ENCODE measurements at places on chromosomes 5 and 9. TPM values are rescaled to one million over a fixed set of nuclear protein-coding genes. Genes with fewer than 3 reads are reported as not detected.
A peak's percentile ranks its signal among the peaks of the same experiment; 100 is the strongest.

DNA sequence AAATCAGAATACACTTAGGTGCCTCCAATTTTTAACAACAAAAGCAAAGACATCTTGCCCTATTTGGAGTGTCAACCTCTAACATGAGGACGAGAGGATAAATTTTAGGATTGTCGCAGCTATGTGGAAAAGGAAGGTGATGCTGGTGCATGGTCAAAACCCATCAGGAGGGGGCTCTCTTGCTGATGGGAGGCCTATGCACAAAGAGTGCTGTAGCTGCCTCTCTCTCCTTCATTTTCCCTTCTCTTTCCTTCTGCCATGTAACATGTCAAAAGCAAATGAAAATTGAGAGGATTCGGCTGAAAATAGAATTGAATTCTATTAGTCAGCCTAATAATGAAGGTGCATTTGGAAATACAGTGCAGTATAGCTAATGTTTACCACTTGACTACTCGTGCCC is 578.7 kb upstream of the ZNF462 start:
- no peaks in the 10 kb centered on the region for H3K4me1 ChIP-seq
- no peak for DNase-seq
- no peak overlapping the region for H3K27ac ChIP-seq

DNA sequence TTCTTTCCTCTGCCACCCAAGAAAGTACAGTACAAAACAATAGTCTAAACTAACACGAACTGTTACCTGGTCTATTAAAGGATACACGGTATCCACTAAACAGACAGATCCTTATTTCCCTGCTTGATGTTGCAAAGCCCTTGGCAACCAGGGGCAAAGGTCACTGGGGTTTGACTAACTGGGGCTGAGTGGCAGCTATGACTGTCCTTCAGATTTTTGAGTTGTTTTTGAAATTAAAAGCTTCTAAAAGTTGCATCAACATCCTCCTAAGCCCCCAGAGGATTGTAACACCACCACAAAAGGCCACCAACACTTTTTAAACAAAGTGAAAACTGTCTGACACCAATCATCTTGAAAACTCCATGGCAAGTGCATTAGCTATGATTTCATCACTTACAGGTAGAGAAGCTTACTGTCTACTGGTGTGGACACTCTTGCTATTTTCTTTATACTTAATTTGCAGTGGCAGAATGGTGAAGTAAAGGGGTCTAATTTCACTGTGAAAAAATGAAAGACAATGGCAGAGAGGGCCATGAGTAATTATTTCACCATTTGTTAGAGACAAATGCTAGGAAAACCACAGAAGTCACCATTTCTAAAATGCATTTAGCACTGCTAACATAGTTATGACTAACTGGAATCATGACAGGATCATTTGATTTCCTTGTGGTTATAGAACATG is 292.4 kb downstream of the EFNA5 start:
- H3K27ac ChIP-seq: no peak overlapping the region
- no peaks in the 10 kb centered on the region for H3K36me3 ChIP-seq
- H3K4me1 ChIP-seq: no peaks in the 10 kb centered on the region
- H3K4me3 ChIP-seq: no peak overlapping the region

- no peak overlapping the region for H3K27ac ChIP-seq
- H3K4me3 ChIP-seq: no peak overlapping the region
- H3K4me1 ChIP-seq: peaks cover 15% of the 10 kb centered on the region
- H3K36me3 ChIP-seq: no peaks in the 10 kb centered on the region
- DNase-seq: peak; percentile 74
These were observed 231.2 kb downstream of the ARRDC3 start for GRCh38 chr5:91151947-91152346.

The FOXD4 gene
- total RNA-seq: 0.32 TPM

DNA sequence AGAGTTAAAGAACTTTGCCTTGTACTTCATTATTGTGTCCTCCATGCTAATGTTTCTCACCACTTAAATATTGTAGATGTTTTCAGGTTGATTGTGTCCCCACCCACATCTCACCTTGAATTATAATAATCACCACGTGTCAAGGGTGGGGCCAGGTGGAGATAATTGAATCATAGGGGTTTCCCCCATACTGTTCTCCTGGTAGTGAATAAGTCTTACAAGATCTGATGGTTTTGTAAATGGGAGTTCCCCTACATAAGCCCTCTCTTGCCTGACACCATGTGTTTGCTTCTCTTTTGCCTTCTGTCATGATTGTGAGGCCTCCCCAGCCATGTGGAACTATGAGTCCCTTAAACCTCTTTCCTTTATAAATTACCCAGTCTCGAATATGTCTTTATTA is 248.3 kb downstream of the FBXL7 start:
- H3K36me3 ChIP-seq: no peaks in the 10 kb centered on the region
- no peaks in the 10 kb centered on the region for H3K4me1 ChIP-seq
- no peaks in the 10 kb centered on the region for H3K27me3 ChIP-seq
- no peak for DNase-seq

DNA sequence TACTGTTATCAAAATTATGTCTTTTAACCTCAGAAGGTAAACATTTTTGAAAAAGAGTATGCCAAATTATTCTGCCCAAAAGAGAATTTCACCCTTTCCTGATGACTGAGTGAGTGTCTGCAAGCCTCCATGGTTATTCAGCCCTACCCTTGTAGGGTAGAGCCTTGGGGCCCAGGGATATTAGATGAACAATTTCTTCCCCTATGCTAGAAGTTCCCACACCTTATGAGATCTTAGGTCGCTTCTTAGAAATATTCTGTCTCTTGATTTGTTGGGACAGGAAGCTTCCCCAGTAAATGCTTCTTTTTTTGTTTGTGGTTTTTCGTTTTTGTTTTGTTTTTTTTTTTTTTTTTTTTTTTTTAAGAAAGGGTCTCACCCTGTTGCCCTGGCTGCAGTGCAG is 3.1 kb downstream of the CRB2 start:
- no peak overlapping the region for H3K4me3 ChIP-seq
- no peak for DNase-seq
- H3K4me1 ChIP-seq: peaks cover 7% of the 10 kb centered on the region
- peaks cover 9% of the 10 kb centered on the region for H3K27me3 ChIP-seq
- no peaks in the 10 kb centered on the region for H3K36me3 ChIP-seq

DNA sequence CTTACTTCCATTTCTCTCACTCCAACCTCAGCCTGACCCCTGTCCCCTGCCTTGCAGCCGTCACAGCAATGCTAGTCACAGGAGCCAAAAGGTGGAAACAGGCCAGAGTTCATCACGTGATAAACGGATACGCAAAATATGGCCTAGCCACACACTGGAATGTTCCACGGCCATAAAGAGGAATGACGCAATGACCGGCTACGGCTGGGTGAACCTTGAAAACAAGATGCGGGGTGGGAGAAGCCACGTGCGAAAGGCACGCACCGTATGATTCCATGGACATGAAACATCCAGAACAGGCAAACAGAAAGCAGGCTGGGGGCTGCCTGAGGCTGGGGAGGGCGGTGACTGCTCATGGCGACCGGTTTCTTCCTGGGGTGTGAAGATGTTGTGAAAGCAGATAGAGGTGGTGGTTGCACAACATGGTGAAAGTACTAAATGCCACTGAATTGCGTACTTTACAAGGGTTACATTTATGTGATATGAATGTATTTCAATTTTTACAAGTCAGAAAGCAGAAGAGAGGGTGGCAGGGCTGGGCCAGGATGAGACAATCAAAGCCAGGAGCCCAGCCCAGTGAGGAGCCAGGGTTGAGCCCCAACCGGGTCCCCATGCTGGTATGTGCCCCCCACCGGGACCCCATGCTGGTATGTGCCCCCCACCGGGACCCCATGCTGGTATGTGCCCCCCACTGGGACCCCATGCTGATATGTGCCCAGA is 117.8 kb upstream of the SARDH start:
- peak overlapping the region; percentile 85 for H3K27ac ChIP-seq
- no peak overlapping the region for H3K4me3 ChIP-seq
- no peaks in the 10 kb centered on the region for H3K36me3 ChIP-seq
- H3K27me3 ChIP-seq: no peaks in the 10 kb centered on the region

The GFI1B gene
- total RNA-seq: 1.1 TPM

GRCh38 chr5:112419164-112419985 is at the start of gene EPB41L4A:
TSS of gene EPB41L4A (minus strand) at chr5:112419277. CDS start at chr5:112419039, 238 bp downstream.
- peaks cover 10% of the 10 kb centered on the region for H3K4me1 ChIP-seq
- peak; percentile 72 for DNase-seq
- peak within 1 kb of the TSS; percentile 87 for H3K27ac ChIP-seq
- no peaks in the 10 kb centered on the region for H3K36me3 ChIP-seq
- H3K4me3 ChIP-seq: peak within 1 kb of the TSS; percentile 85

The LECT2 gene
- total RNA-seq: not detected

DNA sequence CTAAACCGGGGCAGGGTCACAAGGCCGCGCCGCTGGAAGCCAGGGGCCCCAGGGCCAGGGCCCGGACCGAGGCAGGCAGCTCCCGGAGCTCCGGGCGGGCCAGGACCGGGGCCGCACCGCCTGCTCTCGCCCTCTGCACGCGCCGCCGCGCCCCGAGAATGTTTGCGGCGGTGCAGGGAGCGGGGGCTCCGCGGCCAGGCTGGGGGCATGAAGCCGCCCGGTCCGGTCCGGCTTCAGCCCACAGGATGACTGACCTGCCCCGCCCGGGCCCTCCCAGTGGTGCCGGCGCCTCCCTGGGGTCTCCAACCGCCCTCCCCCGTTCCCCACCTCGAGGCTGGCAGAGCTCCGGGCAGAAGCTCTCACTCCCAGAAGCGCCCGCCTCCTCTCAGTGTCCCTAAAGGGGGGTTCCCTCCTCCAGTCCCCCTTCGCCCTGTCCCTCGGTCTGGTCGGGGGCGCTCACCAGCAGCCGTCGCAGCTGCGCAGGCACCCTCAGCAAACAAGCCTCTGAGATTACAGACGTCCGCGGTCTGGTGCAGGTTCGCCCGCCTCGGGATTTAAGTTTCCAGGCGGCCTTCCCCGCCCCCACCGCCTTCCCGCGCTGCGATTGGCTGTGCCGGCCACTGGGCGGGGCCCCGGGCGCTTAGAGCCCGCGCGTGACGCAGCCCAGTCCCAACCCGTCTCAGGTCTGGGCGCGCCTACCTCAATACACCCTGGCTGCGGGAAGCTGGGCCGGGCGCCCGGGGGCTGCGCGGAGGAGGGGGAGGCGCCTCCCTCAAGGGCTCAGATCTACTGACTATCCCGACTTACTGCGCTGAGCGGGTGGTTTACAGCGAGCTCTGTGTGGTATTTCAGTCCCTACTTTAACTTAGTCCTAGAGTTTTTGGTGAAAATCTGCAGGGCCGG is at the start of gene CTSV:
Gene CTSV, minus strand, starts transcription at position 532 of the 903 bp plus-strand sequence. CDS start 1,099 bp downstream, outside the sequence.
- peak within 1 kb of the TSS; percentile 32 for H3K27ac ChIP-seq
- peak within 1 kb of the TSS; percentile 63 for H3K4me3 ChIP-seq
- H3K36me3 ChIP-seq: no peaks in the 10 kb centered on the region
- peaks cover 14% of the 10 kb centered on the region for H3K4me1 ChIP-seq
- peaks cover 25% of the 10 kb centered on the region for H3K27me3 ChIP-seq

DNA sequence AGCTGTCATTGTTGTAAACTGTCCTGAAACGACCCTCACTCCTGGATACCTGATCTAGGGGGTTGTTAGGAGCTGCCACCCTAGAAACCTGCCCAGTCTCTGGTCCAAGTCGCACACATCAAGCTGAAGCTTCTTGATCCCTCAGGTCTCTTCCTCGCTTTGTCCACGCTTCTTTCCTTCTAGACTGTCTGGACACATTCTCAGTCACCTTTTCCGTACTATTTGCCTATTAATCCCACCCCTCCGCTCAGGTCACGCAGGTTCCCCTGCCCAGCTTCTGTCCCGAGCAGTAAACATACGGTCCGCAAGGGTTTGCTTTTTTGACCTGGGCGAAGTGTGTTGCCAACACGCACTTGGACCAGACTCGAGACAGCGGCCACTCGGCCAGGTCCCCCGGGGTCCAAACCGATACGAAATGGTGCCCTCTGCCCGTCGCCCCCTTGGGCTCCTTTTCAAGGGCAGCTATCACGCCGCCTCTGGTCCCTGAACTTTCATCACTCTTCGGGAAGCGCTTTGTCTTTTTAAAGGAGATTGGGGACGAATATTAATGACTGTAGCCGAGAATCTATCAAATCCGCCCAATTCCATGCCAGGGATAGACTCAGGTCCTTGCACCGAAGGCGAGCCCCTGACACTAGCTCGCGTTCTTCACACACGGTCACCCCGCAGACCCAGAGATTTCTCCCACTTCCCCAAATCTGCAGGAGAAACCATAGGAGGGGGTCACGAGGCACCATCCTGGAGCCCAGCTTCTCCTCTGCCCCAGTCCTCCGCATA is 814 bp downstream of the PLCXD3 start:
- no peaks in the 10 kb centered on the region for H3K36me3 ChIP-seq
- H3K27ac ChIP-seq: no peak overlapping the region
- H3K4me3 ChIP-seq: peak overlapping the region; percentile 58
- H3K4me1 ChIP-seq: peaks cover 8% of the 10 kb centered on the region
- no peak for DNase-seq

DNA sequence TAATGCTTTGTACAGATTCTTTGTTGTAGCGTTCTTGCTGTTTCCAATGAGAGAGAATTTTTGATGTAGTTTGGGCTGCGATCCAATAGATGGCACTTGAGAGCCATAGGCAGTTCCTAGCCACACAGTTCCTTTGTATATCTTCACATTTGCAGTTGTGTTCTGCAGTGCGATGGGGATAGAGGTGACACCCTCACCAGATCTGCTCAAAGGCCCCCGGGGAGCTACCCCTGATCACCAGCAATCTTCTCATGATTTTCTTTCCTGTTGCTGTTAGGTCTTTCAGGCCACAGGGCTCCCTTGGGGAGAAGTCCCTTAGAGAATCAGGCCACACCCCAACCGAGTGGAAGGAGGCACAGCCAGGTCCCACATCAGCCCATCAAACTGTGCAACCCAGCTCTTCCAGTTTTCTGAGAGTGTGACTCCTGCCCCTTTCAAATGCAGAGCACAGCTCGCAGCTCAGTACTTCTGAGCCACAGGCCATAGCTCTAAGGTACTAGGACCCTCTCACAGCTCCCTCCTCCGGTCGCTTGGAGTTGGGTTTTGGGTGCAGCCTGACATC is 353.7 kb downstream of the SLCO4C1 start:
- no peaks in the 10 kb centered on the region for H3K4me1 ChIP-seq
- no peak overlapping the region for H3K4me3 ChIP-seq
- H3K36me3 ChIP-seq: no peaks in the 10 kb centered on the region
- no peak for DNase-seq

GRCh38 chr5:82881571-82882174 is 195.5 kb downstream of the TMEM167A start:
- no peak for DNase-seq
- no peaks in the 10 kb centered on the region for H3K27me3 ChIP-seq
- H3K4me1 ChIP-seq: no peaks in the 10 kb centered on the region
- H3K4me3 ChIP-seq: no peak overlapping the region
- H3K36me3 ChIP-seq: no peaks in the 10 kb centered on the region

DNA sequence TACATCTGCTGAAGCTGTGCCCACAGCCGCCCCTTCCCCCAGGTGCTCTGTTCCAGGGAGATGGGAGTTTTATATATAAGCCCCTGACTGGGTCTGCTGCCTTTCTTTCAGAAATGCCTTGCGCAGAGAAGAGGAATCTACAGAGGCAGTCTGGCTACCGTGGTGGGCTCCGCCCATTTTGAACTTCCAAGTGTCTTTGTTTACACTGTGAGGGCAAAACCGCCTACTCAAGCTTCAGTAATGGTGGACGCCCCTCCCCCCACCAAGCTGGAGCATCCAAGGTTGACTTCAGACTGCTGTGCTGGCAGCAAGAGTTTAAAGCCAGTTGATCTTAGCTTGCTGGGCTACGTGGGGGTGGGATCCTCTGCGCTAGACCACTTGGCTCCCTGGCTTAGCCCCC is 41.3 kb downstream of the RANBP17 start:
- no peaks in the 10 kb centered on the region for H3K4me1 ChIP-seq
- DNase-seq: no peak
- no peak overlapping the region for H3K27ac ChIP-seq
- no peaks in the 10 kb centered on the region for H3K27me3 ChIP-seq
- H3K4me3 ChIP-seq: no peak overlapping the region
- no peaks in the 10 kb centered on the region for H3K36me3 ChIP-seq

All from lower lobe of right lung (tissue), 2 donors.